Stimulated activated naive CD4-positive, alpha-beta T cell treated with Interleukin-2 at 50 U/mL for 16 hours (primary cell): ENCODE measurements at places on chromosomes 4 and X.

- no peak for DNase-seq
These were observed 252.6 kb downstream of the PAPSS1 start for GRCh38 chr4:107467461-107467860.

DNA sequence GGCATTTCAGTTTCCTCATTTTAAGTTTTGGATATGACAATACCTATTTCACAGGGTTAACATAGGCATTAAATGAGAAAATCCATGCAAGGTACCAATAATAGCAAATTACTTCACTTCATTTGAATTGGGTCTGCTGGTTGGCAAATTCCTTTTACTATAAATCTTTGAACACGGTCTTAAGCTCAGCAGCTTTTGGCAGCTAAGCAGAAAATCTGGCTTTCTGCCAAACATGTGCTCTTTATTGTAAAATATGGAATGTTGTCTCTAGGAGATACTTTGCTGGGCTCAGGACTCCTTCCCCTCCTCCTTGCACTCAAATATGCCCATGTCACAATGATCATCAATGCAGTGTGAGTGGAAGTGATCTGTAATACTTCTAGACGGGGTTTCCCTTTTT, 16.8 kb upstream of the DMP1 start:
- no peak for DNase-seq

DNA sequence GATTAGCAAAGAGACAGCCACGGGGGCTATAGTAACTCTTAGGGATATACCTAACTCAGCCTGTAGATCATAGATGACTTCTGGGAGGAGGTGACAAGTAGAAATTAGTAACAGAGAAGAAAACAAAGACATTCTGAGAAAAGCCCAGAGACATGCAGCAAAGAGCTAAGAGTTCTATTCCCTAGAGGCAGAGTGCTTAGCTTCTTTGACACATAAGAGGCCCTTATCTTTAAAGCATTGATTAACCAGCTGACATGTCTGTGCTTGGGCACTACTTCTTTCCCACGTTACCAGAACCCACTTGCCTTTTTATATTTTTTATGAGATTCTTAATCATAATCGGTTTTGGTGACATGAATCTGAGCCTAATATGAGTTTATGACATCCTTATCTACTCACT, 179.5 kb downstream of the GABRB1 start:
- DNase-seq, result no peak

GRCh38 chr4:177225605-177226004, 84.1 kb upstream of the NEIL3 start:
- no peak for DNase-seq

DNA sequence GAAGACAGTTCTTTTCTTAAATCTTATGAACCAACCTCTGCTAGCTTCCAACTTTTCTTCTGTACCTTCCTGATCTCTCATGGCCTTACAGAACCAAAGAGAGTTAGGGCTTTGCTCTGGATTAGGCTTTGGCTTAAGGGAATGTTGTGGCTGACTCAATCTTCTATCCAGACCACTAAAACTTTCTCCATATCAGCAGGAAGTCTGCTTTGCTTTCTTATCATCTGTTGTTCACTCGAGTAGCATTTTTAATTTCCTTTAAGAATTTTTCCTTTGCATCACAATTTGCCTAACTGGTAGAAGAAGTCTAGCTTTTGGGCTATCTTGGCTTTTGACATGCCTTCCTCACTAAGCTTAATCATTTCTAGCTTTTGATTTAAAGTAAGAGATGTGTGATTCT, 167.0 kb downstream of the TBCK start:
- no peak for DNase-seq

GRCh38 chr4:106473515-106473914, 104.9 kb upstream of the GIMD1 start:
- DNase-seq, result no peak

- no peak for DNase-seq
These were observed 72.6 kb downstream of the GATB start for GRCh38 chr4:151688003-151688784.

- DNase-seq, result no peak
These were observed 8.6 kb downstream of the LANCL3 start for GRCh38 chrX:37580080-37580479.

DNA sequence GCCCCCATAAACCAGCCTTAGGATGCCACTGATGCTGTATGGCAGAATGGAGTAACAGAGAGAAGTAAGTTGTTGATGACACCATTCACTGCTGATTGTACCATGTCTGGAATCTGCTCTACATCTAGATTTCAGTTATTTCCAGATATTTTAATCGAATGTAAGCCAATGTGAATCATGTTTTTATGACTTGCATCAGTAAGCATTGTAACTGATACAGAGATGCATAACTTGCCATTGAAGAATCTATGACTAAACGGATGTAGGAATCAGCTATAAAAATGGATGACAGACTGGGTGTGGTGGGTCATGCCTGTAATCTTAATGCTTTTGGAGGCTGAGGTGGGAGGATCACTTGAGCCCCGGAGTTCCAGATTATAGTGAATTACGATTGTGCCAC, 161.0 kb upstream of the GATB start:
- no peak for DNase-seq

GRCh38 chrX:54818221-54818620, 10.7 kb downstream of the MAGED2 start:
- no peak for DNase-seq

DNA sequence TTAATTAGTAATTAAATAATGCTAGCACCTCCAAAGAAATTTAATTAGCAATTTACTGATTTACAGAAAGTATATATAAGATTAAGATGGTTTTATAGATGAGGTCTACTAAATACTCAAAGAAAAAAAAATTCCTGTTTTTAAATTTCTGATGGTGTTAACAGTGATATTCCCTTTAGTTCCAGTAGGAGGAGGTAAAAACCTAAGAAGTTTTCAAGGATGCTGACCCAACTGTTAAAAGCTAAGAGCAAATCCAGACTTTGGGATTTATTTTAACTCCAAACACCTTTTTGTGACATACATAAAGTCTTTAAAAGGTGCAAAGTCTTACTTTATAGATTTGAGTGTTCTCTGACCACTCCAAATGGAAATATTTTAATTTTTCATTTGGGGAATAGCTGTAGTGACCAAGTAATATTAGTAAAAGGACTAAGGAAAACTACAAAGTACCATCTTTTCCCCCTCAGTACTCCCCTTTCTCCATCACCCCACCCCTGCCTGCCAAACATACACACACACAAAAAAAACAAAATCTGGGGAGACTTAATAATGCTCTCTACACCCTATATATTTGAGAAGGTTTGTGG, 34.2 kb upstream of the CSN1S1 start:
- DNase-seq, result no peak

GRCh38 chrX:24276015-24276414, 37.9 kb downstream of the SUPT20HL2 start:
- DNase-seq, result no peak

DNA sequence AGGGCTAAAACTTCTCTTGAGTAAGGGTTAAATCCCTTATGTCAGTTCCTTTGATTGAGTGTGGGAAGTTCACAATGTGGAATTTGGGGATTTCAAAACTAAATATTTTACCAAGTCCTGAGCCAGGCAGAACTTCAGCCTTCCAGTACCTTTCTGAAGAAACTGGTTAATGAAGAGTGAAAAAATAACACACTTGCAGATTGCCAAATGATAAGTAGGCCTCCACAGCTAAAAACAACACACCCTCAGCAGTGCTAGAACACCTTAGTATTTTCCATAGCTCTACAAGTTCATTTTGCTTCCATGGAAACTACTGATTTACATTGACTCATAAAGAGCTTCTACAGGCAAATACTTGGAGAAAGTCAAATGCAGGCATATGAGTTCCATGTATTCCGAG, 326.8 kb downstream of the ZNF674 start:
- DNase-seq, result no peak

DNA sequence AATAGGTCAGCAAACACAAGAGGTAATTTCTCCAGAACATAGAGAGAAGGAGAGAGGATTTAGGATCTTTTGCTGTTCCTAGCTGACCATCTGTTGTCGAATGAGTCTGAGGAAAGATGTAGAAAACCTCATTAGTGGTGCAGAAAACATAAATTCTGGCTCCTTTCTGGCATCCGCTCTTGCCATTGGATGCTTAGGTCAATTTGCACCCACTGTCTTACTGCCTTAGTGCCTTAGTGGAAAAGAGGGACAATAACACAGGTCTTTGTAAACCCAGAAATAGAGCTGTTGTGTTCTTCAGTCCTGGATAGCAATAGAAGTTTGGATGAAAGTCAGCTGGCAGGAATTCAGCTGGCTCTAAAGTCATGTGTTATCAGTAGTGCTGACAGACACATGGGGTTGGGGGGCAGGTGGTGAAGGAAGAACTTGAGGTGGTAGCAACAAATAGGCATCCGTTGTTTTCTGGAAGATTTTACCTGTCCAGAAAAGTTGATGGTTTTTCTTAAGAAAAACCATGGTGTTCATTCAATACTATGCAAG, 78.2 kb downstream of the GLRA2 start:
- no peak for DNase-seq

DNA sequence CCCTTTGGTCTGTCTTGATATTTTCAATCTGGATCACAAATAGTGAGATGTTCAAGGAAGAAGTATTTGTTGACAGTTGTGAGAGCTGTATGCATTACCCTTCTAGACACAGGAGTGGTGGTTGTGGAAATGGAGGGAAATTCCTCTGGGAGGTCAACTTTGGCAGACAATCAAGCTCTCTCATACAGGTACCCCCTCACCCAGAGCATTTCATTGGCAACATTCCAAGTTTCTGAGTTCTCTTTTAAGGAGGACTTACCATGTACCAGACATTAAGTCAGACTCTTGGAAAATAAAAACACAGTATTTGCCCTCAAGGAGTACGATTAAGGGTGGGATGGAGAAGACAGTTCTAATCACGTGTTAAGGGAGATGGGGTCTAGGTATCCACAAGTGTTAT, 45.3 kb downstream of the KLHL15 start:
- no peak for DNase-seq

- no peak for DNase-seq
These were observed 844.0 kb upstream of the FRG1 start for GRCh38 chr4:189096717-189097116.

GRCh38 chrX:36650622-36651021, 357.5 kb upstream of the FAM47C start:
- DNase-seq, result no peak

DNA sequence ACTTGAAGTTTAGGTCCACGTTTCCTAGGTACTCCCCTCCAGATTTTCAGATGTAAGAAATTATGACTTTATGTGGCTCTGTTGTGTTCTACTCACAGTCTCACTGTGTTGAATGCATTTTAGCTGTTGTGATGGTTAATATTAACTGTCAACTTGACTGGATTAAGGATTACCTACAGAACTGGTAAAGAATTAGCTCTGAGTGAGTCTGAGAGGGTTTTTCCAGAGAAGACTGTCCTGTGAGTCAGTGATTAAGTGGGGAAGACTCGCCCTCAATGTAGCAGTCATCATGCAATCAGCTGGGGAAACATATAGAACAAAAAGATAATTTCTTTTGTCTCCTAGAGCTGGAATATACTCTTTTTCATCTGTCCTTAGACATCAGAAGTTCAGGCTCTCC, 493.4 kb downstream of the ACTRT1 start:
- no peak for DNase-seq

DNA sequence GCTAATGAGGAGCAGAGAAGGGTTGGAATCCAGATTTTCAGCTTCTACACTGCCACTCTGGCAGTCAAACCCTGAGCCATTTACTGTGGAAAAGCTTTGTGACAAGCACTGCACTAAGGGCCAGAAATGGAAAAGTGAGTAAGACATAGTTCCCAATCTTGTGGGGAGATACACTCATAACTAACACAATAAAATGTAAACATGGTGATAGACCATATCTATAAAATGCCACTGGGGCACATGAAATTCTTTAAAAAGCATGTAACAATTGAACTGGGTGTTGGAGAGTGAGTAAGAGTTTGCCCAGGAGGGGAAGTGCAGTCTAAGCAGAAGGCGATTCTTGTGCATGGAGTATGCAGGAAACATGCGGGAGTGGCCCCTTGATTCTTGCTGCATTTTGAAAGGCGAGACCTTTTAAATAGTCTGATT, 32.0 kb upstream of the ANXA5 start:
- no peak for DNase-seq

- DNase-seq, result no peak
These were observed 31.8 kb upstream of the ARSD start for GRCh38 chrX:2960861-2961515.

DNA sequence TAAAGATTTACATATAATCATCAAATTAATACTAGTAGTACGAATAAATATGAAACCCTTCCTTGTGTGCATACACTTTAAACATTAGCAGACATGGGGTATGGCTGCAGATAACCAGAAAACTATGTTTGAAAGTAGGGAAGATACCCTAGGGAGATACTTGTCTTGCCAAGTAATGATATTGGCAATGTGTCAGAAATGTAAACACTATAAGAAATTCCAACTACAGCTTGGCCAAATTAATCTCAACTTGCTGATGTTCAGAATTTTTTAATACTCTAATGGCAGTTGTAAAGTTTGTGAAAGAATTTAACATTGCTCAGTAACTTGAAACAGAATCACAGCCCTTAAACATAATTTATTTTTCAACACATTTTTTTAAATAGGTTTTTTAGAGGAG, 27.4 kb upstream of the HPGD start:
- DNase-seq, result no peak

- DNase-seq, result no peak
These were observed 54.8 kb downstream of the ZFX start for GRCh38 chrX:24204331-24204730.

GRCh38 chr4:126678618-126679017, 954.1 kb upstream of the INTU start:
- DNase-seq, result no peak

- no peak for DNase-seq
These were observed 934.6 kb upstream of the PCDH10 start for GRCh38 chr4:132214519-132214918.

GRCh38 chrX:111167334-111167733, 71.3 kb downstream of the PAK3 start:
- DNase-seq, result no peak
